ENCODE measurements at places on chromosomes 5 and 9.

- peak; percentile 28 for DNase-seq
Observed at GRCh38 chr9:117028103-117028858, 341.2 kb downstream of the TRIM32 start.

- no peak for DNase-seq
Observed at GRCh38 chr9:127223266-127223665, 41.3 kb upstream of the GARNL3 start.

DNA sequence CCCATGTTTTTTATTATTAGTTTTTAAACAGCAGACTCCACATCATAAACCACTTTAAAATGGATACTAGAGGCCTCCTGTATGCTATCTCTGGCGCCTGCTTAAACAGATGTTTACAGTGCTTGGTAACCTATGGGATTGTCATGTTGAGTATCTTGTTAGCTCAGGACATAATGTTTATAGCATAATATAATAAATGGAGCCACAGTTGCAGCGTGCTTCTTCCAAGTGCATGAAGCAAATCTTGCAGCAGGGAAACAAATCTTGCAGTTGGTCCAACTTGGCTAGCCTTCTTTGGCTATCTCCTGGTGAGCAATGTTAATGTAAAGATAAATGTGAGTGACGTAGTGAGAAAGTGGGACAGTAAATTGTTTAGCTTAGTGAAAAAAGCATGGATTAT, 2.8 kb downstream of the GHR start:
- peak; percentile 98 for DNase-seq

GRCh38 chr9:109935406-109936087, 155.5 kb downstream of the PALM2AKAP2 start:
- DNase-seq: no peak

GRCh38 chr5:89869346-89869745, 540.2 kb downstream of the CETN3 start:
- DNase-seq: no peak
